ENCODE measurements at places on chromosomes 3 and 15.

GRCh38 chr15:74621936-74622335, 6.3 kb downstream of the CLK3 start:
- no peak for DNase-seq

DNA sequence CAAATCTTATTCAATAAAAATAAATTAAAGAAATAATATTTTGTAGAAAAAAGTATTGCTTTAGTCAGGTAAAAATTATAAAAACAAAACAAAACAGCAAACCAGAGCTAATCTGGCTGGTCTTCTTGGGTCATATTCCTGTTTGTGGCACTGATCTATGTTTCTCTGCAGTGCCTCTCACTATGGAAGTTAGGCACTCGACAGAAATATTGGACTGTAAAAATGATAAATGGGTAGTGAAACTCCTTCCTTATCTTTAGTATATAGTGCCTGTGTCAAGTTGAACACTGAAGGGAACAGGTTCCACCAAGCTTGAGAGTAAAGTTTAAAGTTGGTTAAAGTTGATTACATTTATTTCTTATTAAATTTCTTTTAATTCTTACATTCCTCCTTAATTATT, 1195.6 kb upstream of the GBE1 start:
- no peak for DNase-seq

DNA sequence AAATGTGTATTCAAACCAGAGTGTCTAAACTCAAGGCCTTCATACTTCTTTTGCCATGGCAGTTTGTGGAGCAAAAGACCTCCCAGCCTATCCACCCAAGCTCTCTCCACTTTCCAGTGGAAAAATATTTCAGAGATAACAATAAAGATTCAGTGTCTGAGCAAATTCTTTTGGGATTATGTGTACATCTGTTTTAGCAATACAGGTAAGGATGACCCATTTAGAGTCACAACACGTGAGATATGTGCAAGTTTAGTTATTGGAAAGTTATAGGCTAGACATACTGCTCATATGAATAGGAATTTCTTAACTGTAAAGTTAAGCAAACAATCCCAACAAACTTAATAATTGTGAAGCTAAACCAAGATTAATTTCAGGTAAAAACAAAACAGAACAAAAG, 174.5 kb upstream of the LRIG1 start:
- no peak for DNase-seq

DNA sequence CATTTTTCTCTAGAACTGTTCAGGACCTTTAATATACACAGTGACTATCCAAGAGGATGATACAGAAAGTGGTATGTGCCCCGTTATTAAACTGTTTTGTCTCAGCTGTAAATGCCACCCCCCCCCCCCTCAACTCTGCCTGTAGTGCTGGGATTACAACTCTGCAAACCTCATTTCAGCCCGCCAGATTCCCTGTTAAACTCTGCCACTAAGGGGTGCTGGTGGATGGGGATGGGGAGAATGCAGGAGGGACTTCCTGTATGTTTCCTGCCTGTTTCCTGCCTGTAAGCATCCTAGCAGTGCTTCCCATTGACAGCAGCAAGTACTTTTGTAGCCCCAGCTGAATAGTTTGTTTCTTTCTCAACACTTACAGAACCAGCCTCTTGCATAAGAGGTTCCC, 301.7 kb upstream of the RORA start:
- no peak for DNase-seq

- no peak for DNase-seq
Observed at GRCh38 chr15:66099950-66100671, 153.4 kb downstream of the MEGF11 start.

DNA sequence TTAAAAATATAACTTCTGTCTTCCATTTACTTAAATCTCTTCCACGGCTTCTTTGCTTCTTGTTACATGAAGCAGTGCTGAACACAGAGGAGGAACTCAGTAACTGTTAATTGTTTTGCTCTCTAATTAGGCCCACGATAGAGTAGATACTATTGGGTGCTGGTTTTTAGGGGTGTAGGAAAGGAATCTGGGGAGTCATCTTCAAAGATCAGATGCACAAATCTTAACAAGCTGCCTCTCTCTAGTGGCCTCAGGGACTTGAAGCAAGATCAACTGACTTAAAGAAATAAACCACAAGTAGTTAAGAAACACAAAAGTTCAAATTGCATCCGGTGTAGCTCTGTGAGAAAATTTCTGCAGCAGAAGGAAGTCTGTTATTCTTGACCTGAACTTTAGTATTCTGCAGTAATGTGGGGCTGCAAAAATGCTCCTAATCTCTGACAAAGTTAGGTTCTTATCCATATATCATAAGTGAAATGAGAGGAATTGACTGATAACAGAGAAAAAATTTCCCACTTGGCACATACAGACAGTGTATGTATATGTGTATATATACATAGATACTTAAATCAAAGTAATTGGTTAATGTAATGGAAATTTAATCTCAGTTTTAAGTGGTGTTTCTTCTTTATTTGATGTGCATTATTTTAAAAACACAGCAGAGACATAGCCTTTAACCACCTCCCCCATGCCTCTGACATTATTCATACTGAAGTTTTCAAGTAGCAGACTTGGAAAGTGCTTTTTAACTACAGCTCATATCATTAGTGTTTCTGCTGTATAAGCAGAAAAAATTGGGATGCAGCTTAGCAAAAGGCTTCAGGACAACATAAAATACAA, 51.8 kb downstream of the CHST2 start:
- no peak for DNase-seq

- DNase-seq: no peak
Observed at GRCh38 chr3:80000022-80000421, 232.2 kb upstream of the ROBO1 start.

DNA sequence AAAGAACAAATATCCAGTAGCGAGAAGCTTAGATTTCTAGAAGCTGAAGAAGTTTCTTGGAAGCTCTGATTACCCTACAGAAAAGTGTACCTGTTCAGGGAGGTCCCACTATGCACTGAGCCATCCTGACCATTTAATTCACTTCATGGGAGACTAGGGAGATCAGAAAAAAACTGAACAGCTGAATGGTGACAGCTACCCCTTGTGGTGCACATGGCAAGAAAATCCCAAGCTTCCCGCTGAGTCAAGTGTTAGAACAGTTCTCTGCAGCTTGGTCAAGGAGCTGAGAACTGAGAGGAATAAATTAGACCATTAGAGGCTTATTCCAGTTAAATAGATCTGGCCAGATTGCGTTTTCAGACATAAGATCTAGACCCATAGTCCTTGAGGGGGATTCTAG, 197.2 kb upstream of the VEPH1 start:
- no peak for DNase-seq

GRCh38 chr3:188524052-188524451, 370.1 kb downstream of the LPP start:
- no peak for DNase-seq

DNA sequence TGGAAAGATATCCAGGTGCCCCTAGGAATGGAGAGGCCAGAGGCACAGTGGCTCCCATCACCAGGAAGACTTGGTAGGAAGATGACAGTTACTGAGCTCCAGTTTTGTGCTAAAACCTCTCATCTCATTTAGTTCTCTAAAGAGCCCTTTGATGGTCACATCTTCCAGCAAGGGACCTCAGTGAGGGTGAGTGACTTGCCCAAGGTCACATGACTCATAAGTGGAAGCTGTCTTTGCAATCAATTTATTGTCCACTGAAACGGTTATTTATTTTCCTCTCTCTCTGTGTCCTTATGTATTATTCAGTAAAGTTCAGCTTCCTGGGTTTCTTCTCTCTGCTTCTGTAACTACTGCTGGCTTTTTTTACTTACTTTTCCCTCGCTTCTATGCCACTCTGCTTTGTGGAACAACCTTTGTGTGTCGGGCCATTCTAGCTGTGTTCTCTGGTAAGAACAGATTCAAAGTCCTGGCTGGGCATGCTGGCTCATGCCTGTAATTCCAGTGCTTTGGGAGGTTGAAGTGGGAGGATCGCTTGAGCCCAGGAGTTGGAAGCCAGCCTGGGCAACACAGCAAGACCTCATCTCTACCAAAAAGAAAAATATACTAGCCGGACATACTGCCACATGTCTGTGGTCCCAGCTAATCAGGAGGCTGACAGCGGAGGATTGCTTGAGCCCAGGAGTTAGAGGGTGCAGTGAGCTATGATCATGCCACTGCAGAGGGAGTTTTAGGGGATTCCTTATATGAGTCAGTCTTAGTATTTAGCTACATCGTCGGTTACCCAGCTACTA, 55.9 kb downstream of the PDIA5 start:
- no peak for DNase-seq

- no peak for DNase-seq
Observed at GRCh38 chr3:132210476-132211346, 106.5 kb upstream of the ACP3 start.

DNA sequence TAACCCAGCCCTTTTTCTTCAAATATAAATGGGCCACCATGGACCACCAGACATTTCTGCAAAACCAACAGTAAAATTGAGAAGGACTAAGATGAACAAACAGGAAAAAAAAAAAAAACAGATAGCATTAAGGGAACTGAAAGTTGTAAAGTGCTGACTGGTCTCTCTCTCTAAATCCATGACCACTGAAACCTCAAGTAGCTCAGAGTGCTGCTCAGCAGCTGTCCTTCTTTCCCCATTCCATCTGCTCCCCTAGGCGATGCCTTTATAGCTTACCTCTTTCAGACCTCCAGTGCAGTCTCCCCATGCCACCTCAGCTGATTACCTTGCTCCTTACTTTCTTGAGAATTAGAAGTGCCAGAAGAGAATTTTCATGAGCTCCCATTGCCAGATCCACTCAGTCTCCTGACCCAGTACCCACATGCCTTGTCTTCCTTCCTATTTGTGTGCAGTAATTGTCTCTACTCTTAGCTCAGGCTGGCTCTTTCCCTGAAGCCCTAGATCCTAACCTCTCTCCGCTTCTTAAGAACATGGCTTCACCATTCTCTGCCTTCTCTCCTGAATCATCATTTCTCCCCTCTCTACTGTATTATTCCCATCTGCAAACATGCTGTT, 23.9 kb upstream of the XIRP1 start:
- no peak for DNase-seq

- DNase-seq: no peak
Observed at GRCh38 chr15:75517233-75517632, 61.9 kb downstream of the PTPN9 start.

GRCh38 chr3:89494734-89495133, 387.3 kb downstream of the EPHA3 start:
- DNase-seq: no peak

GRCh38 chr15:67077641-67078215, 12.3 kb downstream of the SMAD3 start:
- no peak for DNase-seq

- DNase-seq: no peak
Observed at GRCh38 chr15:90644526-90644925, 72.6 kb upstream of the BLM start.
